Foreskin fibroblast (primary cell): ENCODE measurements at places on chromosomes 16 and 17.

- peak; percentile 5 for DNase-seq
Observed at GRCh38 chr17:75557075-75557851, 30.3 kb upstream of the MYO15B start.

GRCh38 chr16:12410837-12411490 is 392.7 kb downstream of the CPPED1 start:
- DNase-seq, result no peak

DNA sequence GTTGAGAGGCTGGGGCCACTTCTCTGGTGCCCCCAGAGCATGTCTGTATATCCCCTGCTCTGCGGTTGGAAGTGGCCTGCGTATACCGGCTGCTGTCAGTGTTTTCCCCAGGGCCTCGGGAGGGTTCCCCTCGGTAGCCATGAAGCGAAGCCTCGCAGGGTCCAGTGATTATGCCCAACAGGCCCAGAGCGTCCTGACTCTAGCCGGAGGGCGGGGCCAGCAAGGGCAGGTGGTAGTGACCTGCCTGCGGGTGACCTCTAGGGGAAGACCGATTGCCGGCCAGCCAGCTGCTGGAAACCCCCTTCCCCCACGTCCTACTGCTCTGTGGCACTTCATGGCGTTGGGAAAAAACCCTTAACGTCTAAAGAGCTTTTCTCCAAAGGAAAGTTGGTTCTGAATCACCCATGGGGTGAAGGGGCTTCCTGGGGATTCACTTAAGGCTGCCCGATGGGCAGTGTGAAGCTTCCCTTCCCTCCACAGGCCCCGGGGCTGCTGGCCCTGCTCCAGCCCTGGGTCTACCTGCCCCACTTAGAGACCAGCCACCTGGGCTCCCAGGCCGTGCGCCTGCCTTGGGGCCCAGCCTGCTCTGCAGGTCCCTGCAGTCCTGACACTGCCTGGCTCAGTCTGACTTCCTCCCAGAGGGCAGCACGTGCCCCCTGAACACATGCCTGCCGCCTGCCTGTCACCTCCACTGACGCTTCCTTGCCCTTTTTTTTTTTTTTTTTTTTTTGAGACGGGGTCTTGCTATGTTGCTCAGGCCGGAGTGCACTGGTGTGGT is 72.8 kb downstream of the SOCS1 start:
- no peak for DNase-seq

DNA sequence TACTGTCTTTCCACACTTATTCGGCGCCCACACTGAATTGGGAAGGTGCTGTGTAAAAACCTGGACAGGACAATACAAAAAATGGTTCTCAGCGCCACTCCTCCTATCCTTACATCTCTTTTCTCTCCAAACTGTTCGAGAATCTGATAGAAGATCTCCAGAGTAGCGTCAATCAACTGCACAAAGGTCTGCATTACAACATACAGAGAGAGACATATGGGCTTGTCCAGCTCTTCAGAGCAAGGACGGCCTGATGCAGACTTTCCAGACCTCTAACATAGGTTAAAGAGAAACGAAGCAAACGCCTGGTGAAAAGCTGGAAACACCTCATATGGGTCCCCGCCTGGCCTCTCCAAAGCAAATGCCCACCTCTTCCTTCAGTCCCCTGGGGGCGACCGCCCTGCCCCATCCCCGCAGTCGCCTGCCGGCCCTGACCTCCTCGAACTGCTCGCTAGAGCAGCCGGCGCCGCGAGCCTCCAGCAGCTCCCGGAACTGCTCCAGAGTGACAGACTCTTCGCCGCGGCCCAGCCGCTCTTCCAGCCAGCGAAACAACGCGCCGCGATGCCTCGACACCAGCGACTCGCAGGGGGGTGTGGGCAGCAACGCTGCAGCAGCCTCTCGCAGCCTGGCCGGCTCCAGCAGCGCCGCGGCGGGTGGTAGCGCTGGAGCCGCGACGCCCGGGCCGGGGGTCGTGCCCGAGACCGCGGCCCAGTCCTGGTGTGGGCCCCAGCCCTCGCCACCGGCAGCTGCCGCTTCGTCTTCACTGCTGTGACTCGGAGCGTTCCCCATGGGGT is 526 bp downstream of the ZZEF1 start:
- DNase-seq, result peak; percentile 28

GRCh38 chr17:17944743-17945142 is 27.5 kb downstream of the TOM1L2 start:
- no peak for DNase-seq

DNA sequence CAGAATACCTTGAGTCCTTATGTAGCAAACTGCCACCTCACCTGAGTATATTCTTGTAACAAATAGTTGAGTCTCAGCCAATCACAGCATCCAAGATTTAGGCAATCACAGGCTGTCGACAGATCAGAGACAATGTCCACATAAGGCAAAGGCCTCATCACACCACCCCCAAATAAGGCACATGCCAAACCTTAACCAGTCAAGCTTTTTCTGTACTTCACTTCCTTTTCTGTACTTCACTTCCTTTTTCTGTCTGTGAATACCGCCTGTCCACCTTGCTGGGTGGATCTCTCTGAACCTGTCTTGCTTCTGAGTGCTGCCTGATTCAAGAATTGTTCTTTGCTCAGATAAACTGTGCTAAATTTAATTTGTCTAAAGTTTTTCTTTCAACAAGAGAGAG is 210.4 kb upstream of the N4BP1 start:
- DNase-seq, result no peak
